Non-pigmented ciliary epithelial cell (primary cell): ENCODE measurements at places on chromosomes 12 and 14.

DNA sequence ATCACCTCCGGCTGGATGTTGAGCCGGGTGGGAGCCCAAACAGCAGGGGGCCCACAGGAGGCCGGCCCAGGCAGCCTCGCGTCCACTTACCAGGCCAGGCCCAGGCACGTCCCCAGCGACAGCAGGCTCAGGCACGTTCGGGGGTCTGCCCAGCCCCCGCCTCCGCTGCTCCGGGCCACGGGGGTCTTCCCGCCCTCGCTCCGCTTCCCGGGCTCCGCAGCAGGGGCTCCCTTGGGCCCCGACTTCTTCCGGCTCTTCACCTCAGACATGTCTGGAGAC lies 216 bp downstream of the IKBIP start:
- no peak for DNase-seq

- DNase-seq, result no peak
These were observed 17.5 kb downstream of the MED13L start for GRCh38 chr12:116259800-116260577.

GRCh38 chr12:111650912-111651311 lies 34.8 kb downstream of the BRAP start:
- DNase-seq, result no peak

DNA sequence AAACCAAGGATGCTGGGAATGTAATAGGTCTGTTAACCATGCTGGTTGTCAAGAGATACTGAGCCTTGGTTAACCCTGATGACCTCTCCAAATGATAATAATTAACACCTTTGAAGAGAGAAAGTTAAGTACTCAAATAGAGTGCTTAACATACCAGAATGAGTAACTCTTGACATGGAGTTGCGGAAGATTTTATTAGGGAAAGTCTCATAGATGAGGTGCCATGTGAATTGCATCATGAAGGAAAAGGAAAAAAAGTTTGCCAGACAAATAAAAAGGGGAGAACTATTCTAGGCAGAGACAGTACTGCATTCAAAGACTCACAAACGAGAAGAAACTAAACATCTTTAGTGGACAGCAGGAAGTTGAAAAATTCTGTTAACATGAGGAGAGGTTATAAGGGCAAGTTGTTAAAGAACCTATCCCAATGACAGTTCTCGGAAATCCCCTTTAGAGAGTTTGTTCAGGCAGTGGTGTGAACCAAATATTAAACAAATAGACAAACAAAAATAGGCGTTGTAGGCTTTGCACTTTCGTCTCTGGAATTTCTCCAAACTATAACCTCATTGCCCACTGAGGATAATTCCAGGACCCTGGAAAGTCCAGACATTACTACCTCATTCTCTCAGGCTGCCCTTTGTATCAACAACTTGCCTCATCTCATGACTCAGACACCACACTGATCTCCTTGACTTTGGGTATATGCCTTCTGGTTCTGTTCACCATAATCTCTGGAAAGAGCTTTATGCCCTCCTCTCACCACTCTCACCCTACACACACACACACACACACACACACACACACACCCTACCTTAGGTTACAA lies 435.0 kb downstream of the GXYLT1 start:
- peak; percentile 22 for DNase-seq

DNA sequence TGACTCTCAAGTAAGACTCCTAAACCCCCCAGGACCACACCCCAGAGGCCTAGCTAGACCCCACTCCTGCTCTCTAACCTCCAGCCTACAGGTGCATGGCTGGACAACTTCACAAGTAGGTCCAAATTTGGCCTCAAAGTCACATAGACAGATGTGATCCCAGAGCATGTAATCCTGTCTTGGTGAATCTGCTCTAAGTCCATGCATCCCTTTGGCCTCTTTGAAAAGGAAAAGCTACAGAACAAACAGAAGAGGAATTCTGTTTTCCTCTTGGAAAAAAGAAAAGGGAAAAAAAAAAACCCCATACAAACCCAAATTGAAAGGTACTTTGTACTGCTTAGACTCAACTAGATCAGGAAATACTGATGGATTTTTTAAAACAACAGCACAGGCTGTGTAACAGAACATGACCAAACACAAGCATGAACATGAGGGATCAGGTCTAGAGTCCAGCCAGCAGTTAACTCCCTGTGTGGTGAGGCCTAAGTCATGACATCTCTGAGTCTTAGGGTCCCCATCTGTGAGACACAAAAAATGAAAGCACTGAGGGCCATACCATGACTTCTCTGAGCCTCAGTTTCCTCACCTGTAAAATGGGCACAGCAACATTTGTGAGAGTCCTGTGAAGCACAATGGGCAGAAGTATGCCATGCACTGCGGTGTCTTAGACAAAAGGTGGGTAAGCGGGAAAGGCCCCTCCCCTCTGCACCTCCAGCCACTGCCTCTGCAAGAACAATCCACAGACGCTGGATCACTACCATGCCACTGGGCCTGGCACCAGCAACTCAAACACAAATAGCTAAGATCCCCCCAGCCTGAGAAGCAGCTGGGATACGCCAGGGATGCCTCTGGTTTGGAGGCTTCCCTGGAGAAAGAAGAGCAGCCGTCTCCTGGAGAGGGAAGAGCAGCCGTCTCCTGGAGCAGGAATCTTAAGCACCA lies 9.9 kb downstream of the PITPNM2 start:
- no peak for DNase-seq

DNA sequence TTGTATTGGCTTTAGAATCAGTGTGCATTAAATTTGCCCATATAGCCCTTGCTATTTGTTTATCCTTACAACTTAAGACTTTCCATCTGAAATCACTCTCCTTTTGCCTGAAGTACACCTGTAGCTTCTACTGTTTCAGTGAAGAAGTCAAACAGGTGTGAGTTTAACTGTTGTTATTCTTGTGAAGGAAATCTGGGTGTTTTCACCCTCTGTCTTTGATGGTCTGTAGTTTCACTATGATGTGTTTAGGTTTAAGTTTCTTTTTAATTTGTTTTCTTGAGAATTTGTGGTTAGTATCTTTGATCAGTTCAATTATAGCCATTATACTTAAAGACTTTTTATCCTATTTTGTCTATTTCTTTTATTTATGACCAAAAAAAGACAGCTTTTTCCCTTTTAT lies 68.9 kb upstream of the BBS10 start:
- DNase-seq, result no peak

DNA sequence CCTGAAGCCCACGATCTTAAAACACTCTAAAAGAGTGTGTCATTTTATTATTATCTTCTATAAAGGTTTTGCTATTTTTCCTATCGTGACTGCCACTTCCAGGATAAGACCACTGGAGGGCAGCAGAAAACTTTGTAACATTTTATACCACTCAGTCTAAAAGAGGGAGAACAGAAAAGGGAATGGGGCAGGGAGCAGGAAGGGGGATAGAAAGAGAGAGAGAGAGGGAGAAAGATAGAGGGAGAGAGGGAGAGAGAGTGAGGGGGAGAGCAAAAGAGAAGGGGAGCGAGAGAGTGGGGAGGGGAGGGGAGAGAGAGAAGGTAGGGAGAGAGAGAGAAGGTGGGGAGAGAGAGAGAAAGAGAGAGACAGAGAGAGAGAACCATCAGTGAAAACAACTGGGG lies 2.0 kb upstream of the ART4 start:
- DNase-seq, result no peak

DNA sequence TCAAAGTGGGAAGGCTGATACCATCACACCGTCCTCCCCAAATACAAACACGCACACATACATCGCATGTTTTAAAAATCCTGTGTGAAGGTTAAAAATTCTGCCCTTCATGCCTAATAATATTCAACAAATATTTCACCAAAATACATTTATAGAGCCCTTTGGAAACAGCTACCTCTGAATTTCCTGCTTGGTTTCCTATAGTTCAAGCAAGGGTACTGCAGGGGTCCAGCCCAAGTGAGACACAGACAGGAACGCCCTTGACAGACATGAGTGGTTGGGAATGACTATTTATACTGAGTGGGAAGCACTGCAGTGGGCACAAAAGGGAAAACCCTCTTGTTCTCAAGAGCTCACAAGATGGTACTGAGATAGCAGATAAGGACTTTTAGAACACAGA lies 51.0 kb downstream of the ST8SIA1 start:
- no peak for DNase-seq

- no peak for DNase-seq
These were observed 61.7 kb upstream of the RIC8B start for GRCh38 chr12:106712768-106713167.

- no peak for DNase-seq
These were observed 718.0 kb downstream of the C12orf50 start for GRCh38 chr12:87311206-87311605.

- peak; percentile 82 for DNase-seq
These were observed 60.0 kb upstream of the FBXO33 start for GRCh38 chr14:39492267-39492666.

GRCh38 chr14:29805415-29806123 lies 122.1 kb downstream of the PRKD1 start:
- DNase-seq, result peak; percentile 90

DNA sequence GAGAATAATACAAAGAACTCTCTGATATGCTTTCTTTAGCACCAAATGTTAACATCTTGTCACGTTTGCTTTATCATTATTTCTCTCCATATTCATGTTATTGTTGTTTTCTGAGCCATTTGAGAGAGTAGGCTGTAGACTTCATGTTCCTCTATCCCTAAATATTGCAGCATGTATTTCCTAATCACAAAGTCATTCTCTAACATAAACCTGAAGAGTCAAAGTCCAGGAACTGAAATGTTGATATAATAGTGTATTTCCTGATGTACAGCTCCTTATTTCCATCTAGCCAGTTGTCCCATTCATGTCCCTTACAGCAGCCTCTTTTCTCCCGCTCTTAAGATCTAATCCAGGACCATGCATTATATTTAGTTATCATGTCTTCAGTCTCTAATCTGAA lies 72.8 kb downstream of the SPATS2 start:
- no peak for DNase-seq

- no peak for DNase-seq
These were observed 107.3 kb upstream of the CCDC196 start for GRCh38 chr14:66378712-66379505.

GRCh38 chr14:104604458-104605449 lies at the start of gene TMEM179:
TMEM179 (minus strand) TSS chr14:104604772; CDS start chr14:104604741, 31 bp downstream.
- no peak for DNase-seq

DNA sequence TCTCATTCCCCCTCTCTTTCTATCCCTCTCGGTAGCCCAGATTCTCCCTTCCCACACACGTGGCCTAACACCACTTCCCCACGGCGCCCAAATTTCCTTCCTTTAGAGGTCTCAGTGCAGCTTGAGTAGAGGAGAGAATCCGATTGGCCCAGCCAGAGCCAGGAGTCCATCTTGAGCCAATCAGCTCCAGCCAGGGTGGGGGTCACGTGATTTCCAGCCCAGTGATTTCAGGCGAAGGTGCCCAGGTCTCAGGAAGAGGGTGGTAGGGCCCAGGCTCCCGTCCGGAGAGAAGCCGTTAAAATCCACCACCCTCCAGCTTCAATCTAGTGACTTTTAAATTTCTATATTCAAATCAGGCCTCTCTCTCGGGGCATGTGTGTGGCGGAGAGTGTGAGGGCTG lies 45.2 kb upstream of the MYL2 start:
- no peak for DNase-seq

DNA sequence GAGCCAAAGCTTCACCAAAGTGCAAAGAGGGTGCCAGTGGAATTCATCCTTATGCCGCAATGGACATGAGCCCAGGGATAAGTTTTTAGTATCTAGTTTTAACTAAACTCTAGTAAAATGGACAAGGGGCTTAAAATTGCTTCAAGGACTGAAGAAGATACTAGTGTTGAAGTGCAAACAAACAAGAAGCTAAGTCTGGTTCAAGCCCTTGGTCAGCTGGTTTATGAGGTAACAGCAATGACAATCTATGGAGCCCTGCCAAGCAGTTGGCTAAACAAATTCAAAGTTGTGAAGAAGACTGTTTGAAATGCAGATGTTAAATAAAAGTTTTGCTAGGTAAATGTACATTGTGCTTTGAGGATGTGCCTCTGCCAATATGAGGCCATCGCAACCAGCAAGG lies 209.4 kb downstream of the KTN1 start:
- no peak for DNase-seq

DNA sequence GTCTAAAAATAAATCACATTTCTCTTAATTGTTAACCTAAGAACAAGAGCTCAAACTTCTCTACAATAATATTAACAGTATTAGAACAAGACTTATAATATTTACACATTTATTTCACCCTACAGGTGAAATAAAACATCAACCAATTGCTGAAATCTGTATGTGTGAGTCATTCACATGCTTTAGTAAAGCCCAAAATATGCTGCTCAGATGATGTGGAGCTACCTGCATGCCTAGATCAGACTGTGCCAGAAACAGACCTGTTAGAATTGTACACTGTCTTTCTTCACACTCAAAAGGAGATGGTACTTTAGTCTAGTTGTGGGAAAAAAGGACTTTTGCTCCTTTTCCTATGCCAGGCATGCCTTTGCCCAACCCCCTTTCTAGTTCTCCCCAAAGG lies 54.7 kb downstream of the RPS6KA5 start:
- DNase-seq, result no peak

DNA sequence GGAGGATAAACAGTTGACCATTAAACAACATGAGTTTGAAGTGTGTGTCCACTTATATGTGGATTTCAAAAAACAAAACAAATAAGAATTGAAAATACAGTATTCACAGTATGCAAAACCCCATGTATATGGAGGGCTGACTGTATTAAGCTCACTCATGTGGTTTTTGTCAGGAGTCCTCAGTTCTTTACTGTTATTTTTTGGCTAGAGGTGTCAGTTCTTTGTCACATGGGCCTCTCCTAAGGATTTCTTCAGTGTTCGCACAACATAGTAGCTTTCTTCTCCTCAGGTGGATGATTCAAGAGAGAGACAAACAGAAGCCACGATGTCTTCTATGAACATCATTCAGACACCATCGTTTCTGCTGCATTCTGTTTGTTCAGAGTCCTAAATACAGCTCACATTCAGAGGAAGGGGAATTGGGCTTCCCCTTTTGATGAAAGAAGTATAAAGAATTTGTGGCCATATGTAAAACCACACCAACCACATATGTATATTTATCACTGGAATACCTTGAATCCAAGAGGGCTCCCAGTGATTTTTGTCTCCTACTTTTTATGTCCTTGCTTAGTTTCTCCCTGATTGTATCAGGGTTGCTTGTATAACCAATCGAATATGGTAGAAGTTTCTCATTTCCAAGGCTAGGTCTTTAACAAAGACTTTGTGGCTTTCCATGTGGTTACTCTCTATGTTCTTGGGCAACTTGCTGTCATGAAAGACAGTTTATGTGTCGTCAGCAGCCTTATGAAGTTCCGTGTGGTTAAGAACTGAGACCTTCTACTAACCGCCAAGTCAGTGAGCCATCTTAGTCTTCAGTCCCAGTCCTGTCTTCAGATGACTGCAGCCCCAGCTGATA lies 18.9 kb downstream of the MNAT1 start:
- DNase-seq, result no peak

GRCh38 chr12:82414044-82414443 lies 55.7 kb downstream of the METTL25 start:
- no peak for DNase-seq

DNA sequence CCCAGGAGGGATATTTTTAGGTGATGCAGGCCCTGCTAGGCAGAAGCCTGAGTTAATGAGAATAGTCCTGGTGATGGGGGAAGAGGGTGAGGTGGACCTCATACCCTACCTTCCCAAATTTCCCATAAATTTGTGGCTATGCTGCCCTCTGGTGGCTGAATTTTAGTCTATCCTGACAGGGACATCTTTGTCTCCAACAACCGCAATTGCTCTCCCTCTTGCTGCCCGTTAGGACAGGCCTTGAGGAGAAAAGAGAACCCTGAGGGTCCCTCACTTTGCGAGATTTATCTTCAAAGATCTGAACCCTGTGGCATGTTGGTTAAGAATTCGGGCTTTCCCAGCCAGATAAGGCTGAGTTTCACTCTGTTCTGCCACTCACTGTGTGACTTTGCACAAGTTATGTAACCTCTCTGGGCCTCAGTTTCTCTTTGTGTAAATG lies 9.8 kb upstream of the ZNF385A start:
- no peak for DNase-seq
